ENCODE measurements at places on chromosomes 16 and 17.

DNA sequence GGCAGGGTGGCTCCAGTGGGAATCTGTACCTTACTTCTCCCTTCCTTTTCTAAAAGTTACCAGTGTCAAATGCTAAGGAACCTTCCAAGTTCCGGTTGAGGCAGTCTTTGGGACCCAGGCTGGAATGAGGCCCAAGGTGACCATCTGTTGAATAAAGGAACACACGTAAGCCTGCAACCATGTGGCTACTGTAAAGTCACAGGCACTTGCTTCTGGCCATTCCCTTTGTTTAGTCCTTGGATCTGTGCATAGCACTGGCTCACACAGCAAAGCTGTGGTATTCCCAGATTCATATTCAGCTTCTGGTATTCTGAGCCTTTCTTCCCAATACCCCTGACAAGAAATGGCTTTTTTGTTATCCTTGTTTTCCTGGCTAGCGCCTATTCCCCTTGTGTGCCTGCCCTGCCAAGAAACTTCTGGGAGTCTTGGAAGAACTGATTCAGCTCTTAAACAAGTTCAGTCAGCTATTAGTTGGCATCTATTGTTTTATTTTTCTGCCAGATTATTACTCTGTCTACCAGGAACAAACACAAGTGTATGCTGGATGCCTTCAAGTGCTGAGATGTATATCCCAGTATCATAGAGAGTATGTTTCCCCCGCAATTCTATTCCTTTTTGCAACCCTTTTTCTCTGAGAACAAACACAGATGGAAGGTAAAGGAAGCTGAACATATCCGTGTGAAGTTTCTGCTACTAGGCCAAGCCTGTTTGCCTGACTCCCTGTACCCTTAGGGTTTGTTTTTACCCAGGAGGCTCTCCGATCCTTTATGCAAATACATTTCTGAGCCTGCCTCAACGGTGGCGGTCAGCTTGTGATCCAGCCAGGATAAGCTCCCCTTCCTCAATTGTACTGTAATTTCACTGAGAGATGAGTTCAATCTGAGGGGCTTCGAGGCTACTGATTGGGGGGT is 13.2 kb downstream of the TMEM238L start:
- no peak for DNase-seq

- no peak for DNase-seq
Observed at GRCh38 chr16:53417011-53417410, 17.3 kb upstream of the RBL2 start.

DNA sequence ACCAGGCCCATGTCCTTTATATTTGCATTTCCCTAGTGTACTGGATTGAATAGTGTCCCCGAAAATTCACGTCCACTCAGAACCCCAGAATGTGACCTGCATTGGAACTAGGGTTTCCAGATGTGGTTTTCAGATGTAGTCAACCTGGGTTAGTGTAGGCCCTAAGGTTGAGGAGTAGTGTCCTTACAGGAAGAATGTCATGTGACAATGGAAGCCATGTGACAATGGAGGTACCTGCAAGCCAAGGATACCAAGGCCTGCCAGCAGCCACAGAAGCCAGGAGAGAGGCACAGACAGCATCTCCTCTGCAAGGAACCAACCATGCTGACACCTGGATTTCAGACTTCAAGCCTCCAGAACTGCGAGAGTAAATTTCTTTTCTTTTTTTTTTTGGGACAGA is 5.2 kb upstream of the PRR15L start:
- DNase-seq, result no peak

DNA sequence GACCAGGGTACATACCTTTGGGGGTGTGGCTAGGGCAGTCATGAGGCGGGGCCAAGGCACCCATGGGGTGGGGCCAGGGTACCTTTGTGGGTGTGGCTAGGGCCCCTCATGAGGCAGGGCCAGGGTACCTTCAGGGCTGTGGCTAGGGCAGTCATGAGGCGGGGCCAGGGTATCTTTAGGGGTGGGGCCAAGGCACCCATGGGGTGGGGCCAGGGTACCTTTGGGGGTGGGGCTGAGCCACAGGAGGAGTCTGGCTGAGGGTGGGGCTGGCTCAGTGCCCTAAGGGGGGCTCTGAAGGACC is 3.5 kb downstream of the GNG13 start:
- DNase-seq, result no peak

GRCh38 chr16:65754820-65755691 is 611.4 kb upstream of the CDH5 start:
- no peak for DNase-seq

DNA sequence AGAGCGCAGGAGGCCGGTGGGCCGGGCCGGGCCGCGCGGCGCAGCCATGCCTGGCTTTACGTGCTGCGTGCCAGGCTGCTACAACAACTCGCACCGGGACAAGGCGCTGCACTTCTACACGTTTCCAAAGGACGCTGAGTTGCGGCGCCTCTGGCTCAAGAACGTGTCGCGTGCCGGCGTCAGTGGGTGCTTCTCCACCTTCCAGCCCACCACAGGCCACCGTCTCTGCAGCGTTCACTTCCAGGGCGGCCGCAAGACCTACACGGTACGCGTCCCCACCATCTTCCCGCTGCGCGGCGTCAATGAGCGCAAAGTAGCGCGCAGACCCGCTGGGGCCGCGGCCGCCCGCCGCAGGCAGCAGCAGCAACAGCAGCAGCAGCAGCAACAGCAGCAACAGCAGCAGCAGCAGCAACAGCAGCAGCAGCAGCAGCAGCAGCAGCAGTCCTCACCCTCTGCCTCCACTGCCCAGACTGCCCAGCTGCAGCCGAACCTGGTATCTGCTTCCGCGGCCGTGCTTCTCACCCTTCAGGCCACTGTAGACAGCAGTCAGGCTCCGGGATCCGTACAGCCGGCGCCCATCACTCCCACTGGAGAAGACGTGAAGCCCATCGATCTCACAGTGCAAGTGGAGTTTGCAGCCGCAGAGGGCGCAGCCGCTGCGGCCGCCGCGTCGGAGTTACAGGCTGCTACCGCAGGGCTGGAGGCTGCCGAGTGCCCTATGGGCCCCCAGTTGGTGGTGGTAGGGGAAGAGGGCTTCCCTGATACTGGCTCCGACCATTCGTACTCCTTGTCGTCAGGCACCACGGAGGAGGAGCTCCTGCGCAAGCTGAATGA is 606 bp downstream of the THAP11 start:
- DNase-seq, result peak; percentile 59

DNA sequence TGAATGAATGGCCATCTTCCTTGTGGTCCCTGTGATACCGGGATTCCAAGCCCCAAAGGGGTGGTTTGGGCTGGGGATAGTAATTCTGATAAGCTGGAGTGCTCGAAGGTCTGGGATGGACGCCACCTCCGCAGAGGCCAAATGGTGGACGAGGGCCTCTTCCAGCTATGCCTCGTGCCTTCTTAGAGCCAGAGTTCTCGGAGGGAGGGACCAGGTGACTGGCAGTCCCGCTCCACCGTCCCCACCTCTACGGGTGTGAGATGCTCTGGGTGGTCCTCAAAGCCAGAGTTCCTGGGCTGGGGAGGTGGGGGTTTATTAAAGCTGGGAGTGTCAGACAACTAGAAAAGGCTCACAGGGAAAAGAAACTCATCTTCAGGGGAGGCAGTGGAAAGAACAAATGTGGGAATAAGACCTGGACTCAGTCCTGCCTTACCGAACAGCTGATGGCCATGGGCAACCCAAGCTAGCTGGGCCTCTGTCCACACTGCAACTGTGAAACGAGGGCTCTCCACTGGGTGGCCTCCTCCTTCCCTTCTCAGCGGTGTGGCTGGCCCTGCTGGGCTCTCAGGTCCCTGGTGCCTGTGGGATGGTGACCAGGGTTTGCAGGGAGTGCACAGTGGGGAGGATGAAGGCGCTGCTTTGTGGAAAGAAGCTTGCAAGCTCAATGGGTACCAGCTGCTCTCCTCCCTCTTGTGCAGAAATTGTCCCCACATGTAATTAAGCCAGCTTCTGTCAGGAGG is 75.2 kb downstream of the N4BP1 start:
- no peak for DNase-seq

- no peak for DNase-seq
Observed at GRCh38 chr16:72889616-72890582, 158.0 kb downstream of the ZFHX3 start.

DNA sequence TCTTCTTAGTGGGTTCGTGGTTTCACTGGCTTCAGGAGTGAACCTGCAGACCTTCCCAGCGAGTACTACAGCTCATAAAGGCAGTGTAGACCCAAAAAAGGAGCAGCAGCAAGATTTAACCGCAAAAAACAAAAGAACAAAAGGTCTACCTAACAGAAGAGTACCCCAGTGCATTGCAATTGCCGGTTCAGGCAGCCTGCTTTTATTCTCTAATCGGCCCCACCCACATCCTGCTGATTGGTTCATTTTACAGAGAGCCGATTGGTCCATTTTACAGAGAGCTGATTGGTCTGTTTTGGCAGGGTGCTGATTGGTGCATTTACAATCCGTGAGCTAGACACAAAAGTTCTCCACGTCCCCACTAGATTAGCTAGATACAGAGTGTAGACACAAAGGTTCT is 2.0 kb upstream of the ARRB2 start:
- peak; percentile 75 for DNase-seq

DNA sequence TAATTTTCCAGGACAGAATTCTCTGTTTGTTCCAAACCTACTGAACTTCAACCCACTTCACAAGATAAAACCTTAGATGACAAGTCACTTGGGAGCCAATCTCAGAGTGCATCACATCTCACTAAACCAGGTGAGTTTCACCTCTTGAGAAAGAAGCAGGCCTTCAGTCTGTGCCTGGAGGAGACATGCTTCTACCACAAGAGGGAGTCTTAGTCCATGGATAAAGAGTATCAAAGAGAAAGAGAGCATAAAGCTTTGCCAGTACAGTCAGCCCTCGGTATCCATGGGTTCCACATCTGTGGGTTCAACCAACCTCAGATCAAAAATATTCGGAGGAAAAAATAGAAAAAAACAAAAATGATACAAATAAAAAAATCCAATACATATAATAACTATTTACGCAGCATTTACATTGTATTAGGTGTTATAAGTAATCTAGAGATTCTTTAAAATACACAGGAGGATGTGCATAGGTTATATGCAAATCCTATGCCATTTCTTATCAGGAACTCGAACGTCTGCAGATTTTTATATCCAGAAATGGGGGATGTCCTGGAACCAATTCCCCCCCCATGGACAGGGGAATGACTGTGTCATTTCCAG is 37.7 kb downstream of the DUSP14 start:
- DNase-seq, result peak; percentile 12

- no peak for DNase-seq
Observed at GRCh38 chr17:42065201-42065600, 14.8 kb upstream of the C17orf113 start.

DNA sequence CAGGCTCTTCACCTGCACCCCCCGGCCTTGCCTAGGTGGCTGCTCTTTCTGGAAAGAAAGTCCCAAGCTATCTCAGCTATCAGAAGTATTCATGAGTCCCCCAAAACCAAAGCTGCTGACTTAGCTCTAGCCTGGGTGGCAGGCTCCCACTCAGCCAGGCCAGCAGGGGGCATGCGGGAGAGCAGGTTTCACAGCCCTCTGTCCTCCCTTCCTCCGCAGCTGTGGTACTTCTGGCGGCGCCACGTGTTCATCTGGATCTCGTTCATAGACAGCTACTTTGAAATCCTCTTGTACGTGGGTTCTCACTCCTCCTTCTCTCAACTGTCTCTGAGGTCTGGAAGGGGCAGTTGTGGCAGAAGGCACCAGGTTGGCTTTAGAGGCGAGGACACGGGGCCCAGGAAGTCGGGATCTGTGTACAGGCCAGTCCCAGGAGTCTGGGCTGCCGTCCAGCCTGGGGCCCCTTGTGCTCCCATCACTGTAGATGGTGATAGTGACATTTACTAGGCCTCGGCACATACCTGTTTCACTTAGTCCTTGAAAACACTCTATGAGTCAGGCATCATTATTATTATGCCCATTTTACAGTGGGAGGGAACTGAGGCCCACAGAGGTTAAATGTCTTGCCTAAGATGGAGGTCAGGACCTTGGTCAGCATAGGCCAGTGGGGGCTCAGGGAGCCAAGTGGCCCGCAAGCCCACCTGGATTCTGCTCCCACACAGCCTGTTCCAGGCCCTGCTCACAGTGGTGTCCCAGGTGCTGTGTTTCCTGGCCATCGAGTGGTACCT is 12.9 kb downstream of the TRPV2 start:
- peak; percentile 18 for DNase-seq

DNA sequence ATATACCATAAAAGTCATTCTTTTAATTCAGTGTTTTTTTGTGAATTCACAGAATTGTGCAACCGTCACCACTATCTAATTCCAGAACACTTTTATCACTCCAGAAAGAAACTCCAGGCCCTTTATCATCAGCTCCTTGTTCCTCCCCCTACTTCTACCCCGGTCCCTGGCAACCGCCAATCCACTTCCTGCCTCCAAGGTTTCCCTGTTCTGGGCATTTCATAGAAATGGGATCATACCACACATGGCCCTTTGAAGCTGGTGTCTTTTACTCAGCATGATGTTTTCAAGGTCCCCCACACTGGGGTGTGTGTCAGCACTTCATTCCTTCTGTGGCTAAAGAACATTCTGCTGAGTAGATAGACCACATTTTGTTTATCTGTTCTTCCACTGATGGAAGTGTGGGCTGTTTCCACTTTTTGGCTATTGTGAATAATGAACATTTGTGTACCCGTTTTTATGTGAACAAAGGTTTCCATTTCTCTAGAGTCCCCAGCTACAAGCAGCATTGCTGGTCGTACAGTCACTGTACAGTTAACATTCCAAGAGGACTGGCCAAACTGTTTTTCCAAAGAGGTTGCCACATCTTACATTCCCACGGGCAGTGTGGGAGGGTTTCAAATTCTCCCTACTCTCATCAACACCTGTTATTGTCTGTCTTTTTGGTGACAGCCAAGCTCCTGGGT is 75.8 kb upstream of the ZNF469 start:
- no peak for DNase-seq

GRCh38 chr17:60102632-60103096 is 23.9 kb upstream of the HEATR6 start:
- DNase-seq, result no peak

- DNase-seq, result no peak
Observed at GRCh38 chr16:54890381-54890780, 40.3 kb upstream of the IRX5 start.

DNA sequence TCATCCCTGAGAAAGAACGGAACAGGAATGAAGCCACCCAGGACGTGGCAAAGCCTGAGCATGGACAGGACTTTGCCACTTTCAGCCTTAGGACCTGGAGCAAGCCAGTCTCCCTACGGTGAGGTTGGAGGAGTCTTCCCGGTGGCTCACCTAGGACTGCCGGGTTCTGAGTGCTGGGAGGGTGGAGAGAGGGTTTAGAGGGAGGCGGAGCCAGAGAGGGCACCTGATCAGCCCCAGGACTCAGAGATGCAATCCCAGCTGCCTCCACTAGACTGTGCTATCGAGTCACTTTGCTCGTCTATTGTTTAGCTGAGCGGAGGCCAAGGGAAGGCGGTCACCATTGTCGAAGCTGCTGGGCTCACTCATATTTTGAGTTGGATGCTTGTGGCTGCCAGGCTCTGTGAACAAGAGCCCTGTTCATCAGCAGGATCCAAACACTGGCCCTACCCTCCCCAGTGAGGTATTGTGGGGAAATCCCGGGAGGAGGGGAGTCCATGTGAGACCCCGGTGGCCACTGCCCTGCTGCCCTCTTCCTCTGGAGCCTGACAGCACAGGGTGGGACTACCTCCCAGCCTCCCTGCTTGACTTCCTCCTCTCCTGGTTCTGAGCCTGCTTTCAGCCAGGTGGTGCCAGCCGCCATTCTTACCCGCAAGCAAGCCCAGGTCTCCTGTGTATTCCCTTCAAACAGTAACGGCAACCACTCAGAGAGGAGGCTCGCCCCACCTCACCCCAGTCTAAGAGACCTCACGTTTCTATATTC is 7.0 kb downstream of the KRT14 start:
- peak; percentile 43 for DNase-seq
